ENCODE measurements at places on chromosomes 12 and 14.

- no peak for DNase-seq
Observed at GRCh38 chr12:58254463-58255100, 313.2 kb downstream of the ATP23 start.

GRCh38 chr12:6426882-6427671, 17.7 kb upstream of the CD27 start:
- DNase-seq, result no peak

GRCh38 chr12:47731723-47732122, 6.4 kb upstream of the ENDOU start:
- DNase-seq, result no peak

DNA sequence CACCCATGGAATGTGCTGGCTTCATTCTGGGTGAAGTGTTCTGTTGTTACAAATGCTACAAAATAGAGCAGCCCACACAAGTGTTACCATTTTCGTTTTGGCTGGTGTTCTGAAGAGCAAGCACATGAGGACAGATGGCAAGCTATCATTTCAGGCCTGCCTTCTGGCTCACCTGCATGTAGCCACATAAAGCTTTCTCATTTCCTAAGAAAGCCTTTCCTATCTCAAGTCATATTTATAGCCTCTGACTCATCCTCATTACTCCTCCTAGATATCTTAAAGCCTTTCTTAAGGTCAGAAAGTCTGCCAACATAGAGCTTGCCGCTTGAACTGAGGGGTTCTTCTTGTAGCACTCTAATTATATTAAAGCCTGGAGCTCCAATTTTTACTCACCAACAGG, 89.0 kb downstream of the PTPRR start:
- DNase-seq, result no peak

- DNase-seq, result no peak
Observed at GRCh38 chr12:75876832-75877762, 154.5 kb downstream of the PHLDA1 start.

- DNase-seq, result peak; percentile 58
Observed at GRCh38 chr14:102776761-102777710, at the start of gene TRAF3. TRAF3 (plus strand) TSS chr14:102777449; CDS start chr14:102870202, 92,753 bp downstream.

- no peak for DNase-seq
Observed at GRCh38 chr14:72416892-72417291, 477.0 kb downstream of the DPF3 start.

Measured in anterior cingulate cortex (tissue), 58 donors.